ENCODE measurements at places on chromosomes 1 and 21.

GRCh38 chr1:29237129-29237821 is 953 bp downstream of the PTPRU start:
- DNase-seq, result peak; percentile 34

- no peak for DNase-seq
Measured at GRCh38 chr1:222893255-222893654, 78.4 kb downstream of the DISP1 start.

DNA sequence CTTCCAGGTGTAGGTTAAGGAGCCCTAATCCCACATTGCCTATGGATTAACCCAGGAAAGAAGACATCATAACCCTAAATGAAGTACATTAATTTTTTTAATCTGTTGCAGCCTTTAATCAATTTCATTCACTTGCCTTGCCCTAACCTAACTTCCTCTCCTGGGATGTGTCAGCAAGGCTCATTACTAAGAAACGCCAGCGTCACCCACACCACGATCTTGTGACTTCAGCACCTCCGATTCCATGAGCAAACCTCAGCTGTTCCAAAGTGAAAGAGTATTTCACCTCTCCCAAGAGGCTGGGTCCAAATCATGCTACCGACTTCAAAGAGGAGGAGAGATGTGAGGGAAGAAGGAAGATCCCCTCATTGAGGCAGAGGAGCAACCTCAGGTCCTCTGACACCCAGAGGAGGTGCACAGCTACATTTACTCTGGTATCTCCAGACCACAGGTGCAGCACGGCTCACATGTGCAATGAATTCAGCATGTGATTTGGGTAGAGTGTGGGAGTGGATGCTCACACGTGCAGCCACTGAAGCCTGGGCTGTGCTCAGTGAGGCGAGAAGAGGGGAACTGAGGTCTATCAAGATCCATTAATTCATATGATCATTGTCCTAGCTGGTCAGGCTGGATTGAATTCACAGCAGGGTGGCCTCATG is 134.1 kb downstream of the SLC30A10 start:
- DNase-seq, result no peak

- DNase-seq, result no peak
Measured at GRCh38 chr1:187390215-187390818, 561.6 kb downstream of the PLA2G4A start.

- DNase-seq, result peak; percentile 63
Measured at GRCh38 chr1:234605983-234606783, 3.8 kb downstream of the IRF2BP2 start.

DNA sequence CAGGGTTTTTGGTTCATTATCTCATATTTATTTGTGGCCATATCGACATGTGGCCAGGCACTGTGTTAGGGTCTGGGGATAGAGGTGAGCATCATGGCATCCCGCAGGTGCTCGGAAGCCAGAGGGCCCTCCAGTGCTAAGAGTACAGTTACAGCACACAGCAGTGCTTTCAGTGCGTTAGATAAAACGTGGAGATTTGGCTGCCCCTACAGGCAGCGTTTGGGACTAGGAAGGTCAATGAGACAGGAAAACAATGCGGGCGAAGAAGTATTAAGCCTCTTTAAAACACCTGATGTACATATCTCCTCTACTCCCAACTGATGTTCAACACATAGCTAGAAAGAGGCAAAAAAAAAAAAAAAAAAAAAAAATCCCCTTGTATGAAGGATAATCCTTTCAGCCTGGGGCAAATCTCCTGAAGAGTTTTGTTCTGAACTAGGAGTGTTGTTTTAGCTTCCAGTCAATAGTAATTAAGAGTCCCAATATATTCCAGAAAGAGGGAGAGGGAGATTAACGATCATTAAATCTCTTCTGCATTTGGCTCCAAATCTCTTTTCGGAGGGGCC is 80.1 kb downstream of the CAPZB start:
- DNase-seq, result no peak

GRCh38 chr1:4464478-4464877 is 189.9 kb upstream of the AJAP1 start:
- no peak for DNase-seq

DNA sequence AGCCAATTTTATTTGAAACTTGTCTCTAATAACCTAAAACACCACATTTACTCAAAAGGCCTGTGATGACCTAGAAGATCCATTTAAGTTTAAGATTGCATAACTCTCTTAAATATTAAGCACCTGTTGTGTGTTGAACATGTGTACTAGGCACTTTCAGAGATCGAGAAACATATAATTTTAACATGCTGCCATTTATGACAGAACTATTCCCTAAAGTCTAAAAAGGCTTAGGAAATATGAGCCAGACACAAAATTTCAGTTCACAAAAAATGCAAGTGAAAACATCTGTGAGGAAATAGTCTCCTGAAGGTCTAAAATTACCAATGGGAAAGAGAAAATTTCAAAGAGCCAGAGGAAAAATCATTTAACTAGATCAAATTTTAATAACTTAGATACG is 37.7 kb downstream of the CEP170 start:
- no peak for DNase-seq

DNA sequence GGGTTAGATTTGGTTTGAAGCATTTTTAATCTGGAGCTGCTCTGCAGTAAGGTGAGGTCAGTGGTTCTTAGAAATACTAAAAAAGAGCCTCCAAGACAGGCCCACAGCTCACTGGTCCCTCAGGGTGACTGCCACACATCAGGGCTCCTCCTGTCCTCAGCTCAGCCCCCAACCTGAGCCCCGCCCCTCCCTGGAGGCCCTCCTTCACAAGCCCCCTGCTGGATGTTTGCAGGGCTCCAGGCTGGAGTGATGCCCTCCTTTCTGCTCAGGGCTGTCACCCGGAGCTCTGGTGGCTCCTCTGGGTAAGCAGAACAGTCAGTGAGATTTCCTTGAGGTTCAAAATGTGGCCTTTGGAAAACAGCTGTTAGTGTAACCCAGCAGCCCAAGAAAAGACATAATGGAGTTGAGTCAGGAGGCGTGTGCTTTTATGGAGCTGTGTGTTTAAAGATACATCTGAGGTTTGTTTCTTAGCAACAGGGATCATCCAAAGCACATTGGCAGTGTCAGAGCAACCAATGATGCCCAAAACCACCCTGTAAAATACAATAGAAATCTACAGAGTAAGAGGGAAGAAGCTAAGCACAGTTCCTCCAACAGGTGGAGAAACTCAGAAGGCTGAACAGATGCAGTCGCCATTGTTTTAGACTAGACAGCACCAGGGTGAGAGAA is 21.4 kb downstream of the STUM start:
- DNase-seq, result no peak

GRCh38 chr1:48039088-48040054 is 42.2 kb upstream of the TRABD2B start:
- DNase-seq, result no peak

Data from PC-9 (cell line).